NCI-H1417 treated with DMSO at 0.1 percent for 48 hours (cell line): ENCODE measurements at places on chromosomes 7 and 10.
A peak's percentile ranks its signal among the peaks of the same experiment; 100 is the strongest.

- no peak for DNase-seq
Observed at GRCh38 chr10:112954974-112955581, 5.0 kb downstream of the TCF7L2 start.

DNA sequence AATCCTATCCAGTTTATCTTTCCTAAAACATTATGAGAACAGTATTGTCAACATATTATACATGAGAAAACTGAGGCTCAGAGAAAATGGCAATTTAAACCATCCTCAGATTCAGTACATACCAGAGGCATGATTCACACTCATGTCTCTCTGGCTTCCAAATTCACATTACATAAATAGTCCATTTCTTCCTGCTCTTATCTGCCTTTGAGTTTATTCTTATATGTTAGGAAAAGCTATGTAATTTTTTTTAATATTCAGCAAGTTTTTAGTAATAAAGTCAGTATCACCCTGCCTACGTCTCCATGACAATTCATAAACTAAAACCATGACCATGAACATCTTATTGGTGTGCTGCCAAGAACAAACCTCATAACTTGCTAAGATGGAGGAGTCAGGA, 1260.2 kb upstream of the SORCS1 start:
- DNase-seq, result no peak

- DNase-seq, result no peak
Observed at GRCh38 chr7:138833596-138833995, 35.6 kb upstream of the ATP6V0A4 start.

DNA sequence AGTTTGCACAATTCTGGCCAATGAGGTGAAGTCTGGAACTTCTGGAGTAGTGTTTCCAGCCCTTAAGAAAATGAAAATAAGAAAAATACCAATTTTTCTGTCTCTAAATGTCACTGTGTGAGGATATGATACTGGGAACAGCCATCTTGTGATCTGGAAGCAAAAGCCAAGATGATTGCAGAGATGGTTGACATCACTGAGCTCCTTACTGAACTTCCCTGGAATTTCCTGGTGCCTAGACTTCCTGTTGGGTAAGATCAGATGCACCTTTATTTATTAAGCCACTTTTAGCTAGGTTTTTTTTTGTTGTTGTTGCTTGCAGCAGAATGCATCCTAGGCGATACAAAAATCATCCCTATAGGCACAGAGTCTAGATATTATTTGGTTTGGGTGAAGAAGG, 27.3 kb upstream of the INHBA start:
- no peak for DNase-seq

GRCh38 chr7:101156866-101157589, 2.8 kb downstream of the AP1S1 start:
- no peak for DNase-seq

DNA sequence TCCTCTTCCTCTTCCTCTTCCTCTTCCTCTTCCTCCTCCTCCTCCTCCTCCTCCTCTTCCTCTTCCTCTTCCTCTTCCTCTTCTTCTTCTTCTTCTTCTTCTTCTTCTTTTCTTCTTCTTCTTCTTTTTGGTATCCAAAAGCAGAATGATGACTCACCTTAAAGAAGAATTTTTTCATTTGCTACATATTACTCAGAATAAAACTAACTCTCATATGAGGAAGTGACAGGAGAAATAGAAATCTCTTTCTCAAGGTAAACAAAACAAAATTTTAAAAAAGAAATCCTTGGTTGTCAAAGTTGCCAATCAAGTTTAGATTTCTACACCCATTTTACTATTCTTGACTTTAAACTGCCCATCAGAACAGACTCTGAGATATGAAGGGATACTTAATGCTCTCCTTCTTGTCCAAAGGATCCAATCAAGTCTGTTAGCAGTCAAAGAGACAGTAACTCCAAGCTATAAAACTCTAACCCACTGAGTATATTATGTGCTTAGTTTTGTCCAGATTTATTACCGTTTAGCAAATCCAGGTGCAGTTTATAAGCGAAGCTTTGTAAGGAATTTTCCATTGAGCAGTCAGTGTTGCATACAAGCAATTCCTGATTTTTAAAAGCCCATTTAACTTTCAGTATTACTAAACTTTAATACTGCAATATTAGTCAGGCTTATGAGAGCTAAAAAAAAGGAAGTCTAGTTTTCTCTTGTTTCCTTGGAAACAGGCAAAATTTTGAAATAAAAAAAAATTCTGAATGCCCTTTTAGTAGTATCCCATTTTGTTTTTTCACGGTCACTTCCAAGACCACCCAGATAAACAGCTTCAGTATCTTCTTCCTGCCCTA, 43.1 kb upstream of the SNX13 start:
- no peak for DNase-seq

- DNase-seq, result no peak
Observed at GRCh38 chr10:124737221-124737620, 7.0 kb downstream of the FAM53B start.

DNA sequence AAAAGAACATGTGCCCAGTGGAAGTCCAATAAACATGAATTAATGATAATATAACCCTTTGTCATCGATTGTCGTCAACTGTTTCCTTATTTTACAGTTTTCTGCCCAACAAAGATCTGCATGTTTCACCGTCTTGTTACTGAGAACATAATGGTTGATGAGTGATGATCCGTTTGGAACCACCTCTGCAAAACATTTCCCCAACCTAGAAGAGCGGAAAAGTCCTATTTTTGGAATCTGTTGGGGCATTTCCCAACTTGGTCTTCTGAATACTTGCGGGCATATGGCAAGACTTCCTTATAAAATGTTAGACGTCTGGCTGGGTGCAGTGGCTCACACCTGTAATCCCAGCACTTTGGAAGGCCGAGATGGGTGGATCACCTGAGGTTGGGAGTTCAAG, 32.1 kb downstream of the CNPY1 start:
- no peak for DNase-seq

- DNase-seq, result no peak
Observed at GRCh38 chr7:144957998-144958397, 122.1 kb upstream of the TPK1 start.

GRCh38 chr7:100157334-100158228, 942 bp downstream of the TRAPPC14 start:
- DNase-seq, result no peak

DNA sequence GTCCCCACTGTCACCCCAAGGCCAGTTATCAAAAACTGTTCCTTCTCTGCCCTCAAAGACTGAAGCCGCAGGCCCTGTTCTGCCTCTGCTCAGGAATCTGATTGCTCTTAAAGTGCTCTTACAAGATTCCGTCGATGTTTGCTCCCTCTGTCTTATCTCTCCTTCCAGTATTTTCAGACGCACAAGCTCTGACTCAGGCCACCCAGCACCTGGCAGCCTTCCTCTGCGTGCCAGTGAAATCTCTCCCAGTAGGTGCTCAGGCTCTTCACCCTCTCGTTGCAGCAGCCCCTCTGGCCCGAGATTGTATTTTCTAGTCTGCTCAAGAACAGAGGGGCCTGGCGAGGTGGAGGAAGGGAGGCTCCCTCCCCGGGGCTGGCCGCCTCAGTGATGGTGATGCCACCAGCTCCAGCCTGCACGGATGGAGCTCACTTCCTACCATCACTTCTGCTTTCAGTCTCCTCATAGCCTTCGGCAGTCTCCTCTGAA, 276.2 kb downstream of the USP6NL start:
- DNase-seq, result no peak

DNA sequence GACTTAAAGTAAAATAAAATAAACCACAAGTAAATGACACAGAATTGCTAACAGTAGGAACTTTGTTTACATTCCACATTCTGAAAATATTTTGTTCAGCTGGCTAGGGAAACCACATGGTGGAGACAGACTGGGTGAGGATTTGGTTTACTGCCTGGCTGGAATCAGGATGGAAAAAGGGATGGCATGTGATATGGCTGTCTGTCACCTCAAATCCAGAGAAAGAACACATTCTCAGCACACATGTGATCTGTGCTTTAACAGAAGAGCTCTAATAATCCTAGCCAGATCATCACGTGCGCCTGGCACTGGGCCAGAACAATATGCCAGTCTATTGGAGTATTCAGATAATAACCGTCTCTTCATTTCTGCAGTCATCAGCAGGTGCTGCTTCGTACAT, 90.9 kb upstream of the PIP4K2A start:
- DNase-seq, result peak; percentile 76

GRCh38 chr7:149855361-149856305, 17.5 kb downstream of the ZNF862 start:
- no peak for DNase-seq

GRCh38 chr10:102426803-102427287, 5.5 kb downstream of the CUEDC2 start:
- no peak for DNase-seq

DNA sequence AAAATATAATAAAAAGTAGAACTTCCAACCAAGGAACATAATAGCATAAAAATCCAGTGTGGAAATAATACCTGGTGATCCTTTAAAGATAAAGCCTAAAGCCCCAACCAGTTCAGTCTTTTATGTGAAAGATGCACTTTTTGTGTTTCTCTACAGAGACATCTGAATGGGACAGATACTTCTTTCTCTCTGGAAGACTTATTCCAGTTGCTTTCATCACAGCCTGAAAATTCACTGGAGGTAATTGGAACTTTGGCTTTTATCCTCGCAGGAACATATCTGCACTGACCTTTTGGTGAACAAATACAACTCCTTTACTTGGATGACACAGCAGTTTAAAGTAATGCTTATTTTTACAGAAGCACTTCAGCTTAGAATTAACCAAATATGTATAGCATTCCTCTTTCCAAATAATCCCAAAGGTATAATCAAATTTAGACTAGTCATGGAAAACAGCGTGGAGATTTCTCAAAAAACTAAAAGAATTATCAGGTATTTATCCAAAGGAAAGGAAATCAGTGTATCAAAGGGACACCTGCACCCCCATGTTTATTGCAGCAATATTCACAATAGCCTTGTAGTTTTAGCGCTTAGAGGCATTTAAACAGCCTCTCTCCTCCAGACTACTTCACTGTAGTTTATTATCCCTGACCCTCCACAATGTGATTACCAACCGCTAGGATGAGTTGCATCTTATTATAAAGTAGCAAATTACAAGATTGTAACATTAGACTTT, 16.8 kb downstream of the HNRNPA2B1 start:
- DNase-seq, result no peak

- DNase-seq, result no peak
Observed at GRCh38 chr7:103343332-103343731, 1.2 kb downstream of the DNAJC2 start.

DNA sequence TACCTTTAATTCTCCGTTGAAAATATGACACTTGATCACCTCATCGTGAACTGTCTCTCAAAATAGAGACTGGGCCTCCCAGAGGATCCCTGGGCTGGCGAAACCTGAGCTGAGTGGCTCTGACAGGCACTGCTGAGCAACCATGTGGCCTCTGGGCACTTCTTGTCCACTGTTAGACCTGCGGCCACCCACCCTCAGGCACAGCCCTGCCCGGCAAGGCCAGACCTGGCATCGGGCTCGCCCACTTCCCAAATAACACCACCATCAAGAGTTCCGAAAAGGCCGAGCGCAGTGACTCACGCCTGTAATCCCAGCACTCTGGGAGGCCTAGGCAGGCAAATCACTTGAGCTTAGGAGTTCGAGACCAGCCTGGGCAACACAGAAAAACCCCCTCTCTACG, 82.5 kb downstream of the COBL start:
- no peak for DNase-seq

DNA sequence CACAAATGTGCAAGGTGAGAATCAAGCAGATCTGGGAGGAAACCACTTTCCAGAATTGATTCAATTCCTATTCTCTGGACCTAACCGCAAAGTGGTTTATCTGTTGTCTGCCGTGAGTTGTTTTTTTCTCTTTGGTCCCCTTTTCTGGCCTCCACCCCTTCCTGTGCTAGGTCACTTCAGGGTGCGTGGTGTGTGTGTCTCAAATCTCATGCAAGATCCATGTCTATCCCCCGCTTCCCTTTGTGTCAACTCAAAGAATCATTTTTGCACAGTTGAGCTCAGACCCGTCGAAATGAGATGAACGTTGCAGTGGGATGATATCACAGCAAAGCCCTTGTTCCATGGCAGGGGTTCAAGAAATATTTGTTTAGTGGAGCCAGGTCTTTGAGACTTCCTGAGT, 184.5 kb downstream of the GATA3 start:
- DNase-seq, result no peak

GRCh38 chr7:69668339-69668870, 70.1 kb downstream of the AUTS2 start:
- DNase-seq, result no peak

GRCh38 chr10:121823993-121824463, 103.8 kb downstream of the ATE1 start:
- DNase-seq, result no peak

GRCh38 chr7:136399385-136399784, 422.2 kb upstream of the MTPN start:
- no peak for DNase-seq

- DNase-seq, result no peak
Observed at GRCh38 chr7:149381245-149381644, 79.6 kb downstream of the ZNF777 start.

DNA sequence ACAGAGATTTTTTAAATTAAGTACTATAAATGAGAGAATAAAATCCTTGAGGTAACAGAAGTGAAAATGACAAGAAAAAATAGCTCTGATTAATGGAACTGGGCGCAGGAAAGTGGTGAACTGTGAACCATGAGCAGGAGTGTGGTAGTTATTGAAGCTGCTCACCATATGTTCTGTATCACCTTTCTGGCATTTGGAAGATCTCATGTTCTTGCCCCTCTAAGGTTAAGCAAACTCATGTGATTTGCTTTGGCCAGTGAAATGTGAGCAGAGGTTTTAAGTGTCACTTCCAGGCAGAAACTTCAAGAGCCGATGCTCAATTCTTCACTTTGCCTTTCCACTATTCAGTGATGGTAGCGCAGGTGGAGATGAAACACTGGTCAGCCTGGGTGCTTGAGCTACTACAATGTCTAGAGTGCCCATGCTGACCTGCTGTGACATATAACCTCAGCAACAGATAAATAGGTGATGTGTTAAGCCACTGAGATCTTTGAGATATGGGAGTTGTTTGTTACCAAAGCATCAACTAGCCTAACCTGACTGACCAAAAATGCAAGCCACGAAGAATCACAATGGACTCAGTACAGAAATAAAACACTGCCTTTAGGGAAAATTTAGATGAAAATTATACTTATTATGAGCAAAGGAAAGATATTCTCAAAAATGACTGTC, 18.4 kb downstream of the MTPAP start:
- no peak for DNase-seq

DNA sequence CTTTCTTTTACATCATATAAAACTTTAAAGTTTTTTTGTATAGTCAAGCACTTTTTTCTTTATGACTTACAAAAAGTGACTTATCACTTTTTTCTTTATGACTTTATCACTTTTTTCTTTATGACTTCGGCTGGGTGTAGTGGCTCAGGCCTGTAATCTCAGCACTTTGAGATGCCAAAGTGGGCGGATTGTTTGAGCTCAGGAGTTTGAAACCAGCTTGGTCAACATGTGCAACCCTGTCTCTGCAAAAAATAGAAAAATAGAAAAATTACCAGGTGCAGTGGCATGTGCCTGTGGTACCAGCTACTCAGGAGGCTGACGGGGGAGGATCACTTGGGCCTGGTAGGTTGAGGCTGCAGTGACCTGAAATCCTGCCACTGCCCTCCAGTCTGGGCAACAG, 108.8 kb upstream of the CSTF2T start:
- DNase-seq, result no peak
